ENCODE measurements at places on chromosomes 1 and 21.
A peak's percentile ranks its signal among the peaks of the same experiment; 100 is the strongest.

GRCh38 chr1:176643536-176643935 is 180.6 kb downstream of the PAPPA2 start:
- no peak for DNase-seq

DNA sequence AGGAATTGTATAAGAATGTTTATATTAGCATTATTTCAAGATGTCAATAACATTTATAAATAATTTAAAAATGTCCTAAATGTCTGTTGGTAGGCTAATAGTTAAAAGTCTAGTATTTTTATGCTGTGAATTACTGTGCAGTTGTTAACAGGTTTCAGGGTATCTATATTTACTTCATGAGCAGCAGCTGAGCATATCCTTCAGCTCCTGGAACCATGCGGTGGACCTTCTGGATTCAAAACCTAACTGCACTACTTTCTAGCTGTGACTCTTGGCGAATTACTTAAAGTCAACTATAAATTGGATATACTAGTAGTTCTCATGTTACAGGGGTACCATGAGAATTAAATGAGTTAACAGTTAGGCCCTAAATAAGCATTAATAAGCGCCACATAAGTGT is 3.7 kb downstream of the CEP350 start:
- DNase-seq, result no peak

DNA sequence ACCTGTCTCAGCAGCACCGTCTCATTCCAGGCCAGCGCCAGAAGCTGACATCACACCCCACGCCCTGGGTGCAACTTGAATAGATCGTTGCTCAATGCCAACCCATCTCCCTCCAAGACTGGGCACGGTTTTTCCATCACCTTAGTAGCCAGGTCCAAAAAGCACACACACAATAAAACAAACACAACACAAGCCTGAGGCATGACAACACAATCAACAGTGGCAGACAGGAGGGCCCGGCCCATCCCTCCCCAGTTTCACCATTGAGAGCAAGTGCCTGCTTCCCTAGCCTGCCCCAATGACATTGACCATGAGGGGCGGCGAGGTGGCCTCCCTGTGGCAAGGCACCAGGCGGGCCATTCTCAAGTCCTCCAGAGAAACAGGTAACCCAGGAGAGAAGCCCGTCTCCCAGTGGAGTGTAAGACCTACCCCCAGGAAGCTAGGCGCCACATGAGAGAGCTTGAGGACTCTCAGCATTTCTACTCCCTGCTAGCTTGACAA is 2.7 kb downstream of the IFFO2 start:
- DNase-seq, result no peak

GRCh38 chr1:234967121-234967520 is 161.5 kb downstream of the TOMM20 start:
- no peak for DNase-seq

DNA sequence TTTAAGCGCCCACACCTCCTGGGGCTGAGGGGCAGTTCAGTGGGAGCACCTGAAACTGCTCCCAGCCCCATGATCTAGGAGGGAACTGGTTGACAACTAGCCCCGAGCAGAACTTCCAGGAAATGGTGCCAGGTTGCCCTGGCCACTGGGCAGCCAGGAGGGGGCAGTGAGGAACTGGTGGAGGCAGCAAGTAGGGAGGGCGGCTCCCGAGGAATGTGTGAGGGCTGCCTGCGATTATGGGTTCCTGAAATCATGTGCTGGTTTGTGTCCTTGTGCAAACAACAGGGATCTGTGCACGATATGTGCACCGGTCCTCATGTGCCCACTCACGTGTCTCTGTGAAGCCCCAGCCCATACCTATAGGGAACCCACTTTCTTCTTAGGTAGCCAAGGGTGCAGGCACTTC is 9.9 kb downstream of the GPR3 start:
- peak; percentile 72 for DNase-seq

DNA sequence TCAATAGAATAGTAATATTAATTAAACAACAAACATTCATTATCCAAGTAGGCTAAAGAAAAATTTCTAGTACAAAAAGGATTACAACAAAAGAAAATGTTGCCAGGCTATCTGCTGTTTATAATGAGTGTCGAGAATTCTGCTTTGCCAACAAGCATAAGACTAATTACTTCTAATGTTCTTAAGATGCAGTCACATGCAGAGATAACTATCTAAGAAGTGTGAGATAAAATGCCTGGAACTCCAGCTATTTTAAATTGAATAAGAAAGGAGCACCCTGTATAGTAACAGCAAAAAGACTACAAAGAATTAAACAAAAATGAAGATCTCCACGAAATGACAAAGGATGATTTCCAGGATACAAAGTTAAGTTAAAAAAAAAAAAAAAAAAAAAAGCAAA is 59.9 kb downstream of the APP start:
- no peak for DNase-seq

DNA sequence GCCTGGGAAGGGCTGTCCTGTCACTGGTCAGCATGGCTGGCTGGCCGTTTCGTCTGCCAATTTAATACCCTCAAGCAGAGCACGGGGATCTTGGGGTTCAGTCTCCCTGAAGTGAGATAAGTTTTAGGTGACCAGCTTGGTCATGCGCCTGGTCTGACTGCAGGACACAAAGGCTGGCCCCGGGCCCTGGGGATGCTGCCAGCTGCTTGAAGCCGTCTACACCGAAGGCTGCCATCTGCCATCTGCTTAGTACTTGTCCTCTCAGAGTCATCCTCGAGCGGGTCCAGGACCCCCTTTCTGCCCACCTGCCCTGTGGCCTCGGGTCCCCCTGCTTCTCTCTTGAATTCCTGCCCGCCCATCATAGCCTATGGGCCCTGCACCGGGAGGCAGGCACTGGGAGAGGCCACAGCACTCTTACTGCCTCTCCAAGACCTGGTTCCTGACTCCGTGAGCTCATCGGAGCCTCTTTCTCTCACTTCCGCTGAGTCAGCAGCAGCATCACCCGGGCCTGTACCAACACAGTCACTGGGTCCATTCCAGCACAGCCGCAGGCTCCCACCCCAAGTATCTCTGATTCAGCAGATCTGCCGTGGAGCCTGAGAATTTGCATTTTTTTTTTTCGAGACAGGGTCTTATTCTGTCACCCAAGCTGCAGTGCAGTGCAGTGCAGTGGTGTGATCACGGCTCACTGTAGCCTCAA is 7.0 kb downstream of the FBLIM1 start:
- peak; percentile 65 for DNase-seq

DNA sequence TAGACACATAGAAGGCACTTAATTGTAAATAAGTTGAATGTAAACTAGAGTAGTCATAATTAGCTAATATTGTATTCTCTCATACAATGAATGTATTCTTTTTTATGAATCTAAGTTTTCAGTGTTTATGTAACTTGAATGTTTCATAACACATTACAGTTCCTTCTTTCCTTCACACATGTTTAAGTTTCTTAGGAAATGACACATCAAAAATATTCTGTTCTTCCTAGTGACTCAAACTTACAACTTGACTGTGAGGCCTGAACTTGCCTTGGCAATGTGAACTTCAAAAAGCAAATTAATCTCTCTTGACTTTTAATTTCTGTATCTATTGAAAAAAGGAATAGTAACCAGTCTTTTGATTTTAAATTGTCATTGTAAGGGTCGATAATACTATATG is 700.1 kb downstream of the KCNT2 start:
- DNase-seq, result no peak

- DNase-seq, result no peak
These were observed 9.4 kb downstream of the IPO9 start for GRCh38 chr1:201838381-201838780.
